Left ventricle myocardium inferior (tissue), 1 donor: ENCODE measurements at places on chromosomes 5 and 9. TPM values are rescaled to one million over a fixed set of nuclear protein-coding genes. Genes with fewer than 3 reads are reported as not detected.

The OLFM1 gene
- 10.0 TPM for total RNA-seq

The GFI1B gene
- 0.27 TPM for total RNA-seq

The LTC4S gene
- 10.9 TPM for total RNA-seq

The SLC1A3 gene
- 144 TPM for total RNA-seq

The C5 gene
- 0.63 TPM for total RNA-seq

The SPOCK1 gene
- total RNA-seq = 28.6 TPM

The SHROOM1 gene
- 4.9 TPM for total RNA-seq

The CSNK1A1 gene
- 180 TPM for total RNA-seq
